Esophagus muscularis mucosa (tissue), 4 donors: ENCODE measurements at places on chromosomes 6 and 20. TPM values are rescaled to one million over a fixed set of nuclear protein-coding genes. Genes with fewer than 3 reads are reported as not detected.

DNA sequence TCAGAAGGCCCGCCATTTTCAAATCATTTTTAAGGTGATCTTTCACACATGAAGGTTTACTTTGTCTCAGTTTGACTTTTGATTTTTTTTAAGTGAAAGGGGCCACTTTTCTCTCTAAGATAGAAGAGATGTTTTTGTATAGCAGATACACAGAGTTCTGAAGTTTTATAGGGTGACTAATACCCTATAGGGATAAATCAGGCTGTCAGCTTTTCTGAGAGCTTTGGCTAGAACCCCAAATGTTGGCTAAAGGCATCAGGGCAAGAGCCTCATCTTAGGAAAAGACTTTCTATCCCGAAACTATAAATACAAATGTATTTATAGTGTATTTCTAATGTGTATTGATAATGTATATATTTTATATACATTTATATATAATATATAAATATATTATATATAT is 181.4 kb downstream of the TBX18 start:
- H3K4me1 ChIP-seq = no peaks in the 10 kb centered on the region
- no peak overlapping the region for H3K27ac ChIP-seq
- H3K4me3 ChIP-seq = no peak overlapping the region
- no peak for DNase-seq
- H3K27me3 ChIP-seq = no peaks in the 10 kb centered on the region

- no peaks in the 10 kb centered on the region for H3K36me3 ChIP-seq
- peak overlapping the region; percentile 46 for H3K27ac ChIP-seq
- H3K4me3 ChIP-seq = peak overlapping the region; percentile 39
- DNase-seq = no peak
- H3K4me1 ChIP-seq = peaks cover 48% of the 10 kb centered on the region
These were observed 12.5 kb downstream of the VSTM2L start for GRCh38 chr20:37915434-37915787.

DNA sequence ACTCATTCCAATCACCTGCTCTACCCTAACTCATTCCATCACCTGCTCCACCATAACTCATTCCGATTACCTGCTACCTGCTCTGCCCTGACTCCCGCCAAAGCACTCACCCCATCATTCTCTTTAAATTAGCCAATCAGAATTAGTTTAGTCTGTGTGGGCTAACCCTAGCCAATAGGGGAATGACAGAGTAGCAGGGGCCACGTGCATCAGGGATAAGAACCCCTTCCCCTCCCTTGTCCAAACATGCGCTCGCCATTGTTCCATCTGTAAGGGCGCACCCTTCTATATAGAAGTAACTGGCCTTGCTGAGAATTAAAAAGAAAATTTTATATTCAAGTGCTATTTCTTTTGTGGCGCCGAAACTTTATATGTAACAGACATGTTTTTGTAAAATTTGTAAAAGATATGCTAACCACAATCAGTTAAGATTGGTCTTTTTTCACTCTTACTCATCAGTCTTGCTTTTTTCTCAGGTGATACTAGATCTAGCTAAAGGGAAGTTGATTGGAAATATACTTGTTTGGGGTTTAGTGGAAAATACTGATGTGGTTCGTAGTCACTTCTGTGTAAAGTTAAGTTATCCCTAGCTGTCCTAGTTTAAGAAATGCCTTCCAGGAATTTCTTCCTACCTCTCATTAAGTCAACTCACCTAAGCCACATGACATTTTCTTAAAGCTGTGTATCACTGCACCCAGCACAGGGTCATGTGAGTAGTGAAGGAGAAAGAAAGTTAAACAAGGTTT is 16.5 kb downstream of the RTN4IP1 start:
- peaks cover 10% of the 10 kb centered on the region for H3K36me3 ChIP-seq
- H3K4me3 ChIP-seq = no peak overlapping the region
- DNase-seq = no peak
- H3K27me3 ChIP-seq = no peaks in the 10 kb centered on the region
- no peaks in the 10 kb centered on the region for H3K4me1 ChIP-seq

- no peak for DNase-seq
- no peaks in the 10 kb centered on the region for H3K36me3 ChIP-seq
- no peak overlapping the region for H3K4me3 ChIP-seq
- H3K4me1 ChIP-seq = no peaks in the 10 kb centered on the region
These were observed 31.7 kb upstream of the OSTM1 start for GRCh38 chr6:108106261-108106660.

Gene FAM209B
- not detected for total RNA-seq

- peak overlapping the region; percentile 76 for H3K4me3 ChIP-seq
- no peaks in the 10 kb centered on the region for H3K27me3 ChIP-seq
- H3K4me1 ChIP-seq = peaks cover 17% of the 10 kb centered on the region
- no peaks in the 10 kb centered on the region for H3K36me3 ChIP-seq
- DNase-seq = peak; percentile 95
- peak overlapping the region; percentile 82 for H3K27ac ChIP-seq
These were observed 60.0 kb downstream of the TRIM27 start for GRCh38 chr6:28863604-28864325.
